ENCODE measurements at places on chromosomes 2 and 18. TPM values are rescaled to one million over a fixed set of nuclear protein-coding genes. Genes with fewer than 3 reads are reported as not detected.

DNA sequence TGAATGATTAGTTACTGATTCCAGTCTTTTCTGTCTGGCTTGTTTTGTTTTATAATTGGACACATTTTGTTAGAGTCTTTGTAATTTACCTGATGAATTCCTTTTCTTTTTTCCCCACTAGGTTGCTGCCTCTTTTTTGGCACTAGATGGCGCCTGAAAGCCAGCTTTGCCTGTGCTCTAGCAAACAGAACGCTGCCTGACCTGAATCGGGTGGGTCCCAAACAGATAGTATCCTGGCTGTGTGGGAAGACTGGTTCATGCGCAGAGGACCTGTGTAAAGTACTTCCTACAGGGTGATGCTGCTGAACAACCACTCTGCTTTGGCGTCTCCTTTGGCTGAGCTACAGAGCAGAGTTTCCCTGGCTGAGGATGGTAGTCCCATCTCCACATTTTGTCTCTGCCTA is 288.2 kb downstream of the IKZF2 start:
- DNase-seq: no peak

DNA sequence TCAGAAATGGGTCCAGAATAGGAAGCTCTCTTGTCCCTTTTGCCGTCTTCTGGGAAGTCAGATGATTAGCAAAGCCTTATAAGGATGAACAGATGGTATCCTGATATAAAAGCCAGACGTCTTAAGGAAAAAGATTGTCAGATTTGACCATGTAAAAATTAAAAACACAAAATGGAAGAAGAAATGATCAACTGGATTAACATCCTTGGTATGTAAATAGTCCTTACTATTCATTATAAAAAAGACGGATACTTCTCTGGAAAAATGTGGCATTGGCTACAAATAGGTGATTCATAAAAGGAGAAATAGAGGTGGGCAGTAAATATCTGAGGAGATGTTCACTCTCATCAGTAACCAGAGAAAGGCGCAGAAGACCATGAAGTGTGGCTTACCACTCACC is 33.7 kb upstream of the SCLY start:
- DNase-seq: no peak

DNA sequence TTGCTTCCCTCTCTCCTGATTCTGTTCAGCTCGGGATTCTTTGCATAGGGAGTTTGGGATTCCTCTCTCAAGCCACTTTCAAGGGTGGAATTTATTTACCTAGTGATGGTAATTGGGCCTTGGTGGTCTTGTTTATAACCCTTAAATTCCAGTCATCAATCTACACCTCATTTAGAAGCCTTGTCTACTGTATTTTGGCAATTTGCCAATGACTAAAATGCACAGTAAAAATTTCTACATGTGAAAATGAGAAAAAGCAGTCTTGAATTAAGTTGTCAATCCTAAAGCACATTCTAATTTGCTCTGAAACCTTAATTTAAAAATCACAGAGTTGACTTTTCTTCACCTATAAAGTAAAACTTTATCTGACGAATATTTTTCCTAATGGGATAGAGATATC is 749.2 kb upstream of the CRIM1 start:
- DNase-seq: no peak

GRCh38 chr2:170340693-170341068 is 162.7 kb downstream of the MYO3B start:
- no peak for DNase-seq

GRCh38 chr2:169664978-169665930 is 29.0 kb downstream of the CFAP210 start:
- no peak for DNase-seq

GRCh38 chr18:12770469-12771219 is 67.8 kb downstream of the PSMG2 start:
- no peak for DNase-seq

- no peak for DNase-seq
Measured at GRCh38 chr18:22210311-22210754, 40.9 kb downstream of the GATA6 start.

DNA sequence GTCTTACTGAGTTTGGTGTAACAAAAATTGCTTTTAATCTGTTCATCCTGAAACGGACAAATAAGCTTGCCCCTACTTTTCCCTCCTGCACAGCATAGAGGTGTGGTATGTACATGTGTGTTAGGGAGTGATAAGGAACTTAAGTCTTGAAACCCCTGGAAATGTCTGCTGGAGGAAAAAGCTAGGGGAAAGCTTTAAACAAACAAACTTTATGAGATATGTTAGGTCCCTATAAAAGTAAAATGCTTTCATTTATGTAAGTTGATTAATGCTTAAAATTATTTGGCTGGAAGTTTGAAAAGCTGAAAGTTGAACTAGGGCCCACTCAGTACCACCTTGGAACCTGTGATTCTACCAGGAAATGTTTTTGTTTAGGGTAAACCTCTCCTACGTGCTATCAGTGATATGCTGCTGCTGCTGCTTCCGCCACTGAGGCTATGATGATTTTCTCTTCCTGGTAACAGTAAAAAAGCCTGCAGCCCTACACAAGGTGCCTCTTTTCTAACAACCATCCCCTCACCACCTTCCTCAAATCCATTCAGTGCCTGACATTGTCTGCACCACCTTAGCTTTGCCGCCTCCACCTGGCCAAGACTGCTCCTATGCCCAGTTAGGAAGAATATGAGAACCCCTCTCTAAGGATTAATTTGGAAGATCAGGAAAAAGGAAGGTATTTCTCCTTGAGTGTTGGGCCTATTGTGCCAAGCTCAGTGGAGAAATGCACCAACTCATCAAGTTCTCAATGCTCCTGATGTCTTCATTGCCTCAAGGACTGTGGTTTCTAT is 2.5 kb upstream of the YES1 start:
- DNase-seq: no peak

GRCh38 chr2:205045706-205046105 is 500.4 kb downstream of the PARD3B start:
- no peak for DNase-seq

DNA sequence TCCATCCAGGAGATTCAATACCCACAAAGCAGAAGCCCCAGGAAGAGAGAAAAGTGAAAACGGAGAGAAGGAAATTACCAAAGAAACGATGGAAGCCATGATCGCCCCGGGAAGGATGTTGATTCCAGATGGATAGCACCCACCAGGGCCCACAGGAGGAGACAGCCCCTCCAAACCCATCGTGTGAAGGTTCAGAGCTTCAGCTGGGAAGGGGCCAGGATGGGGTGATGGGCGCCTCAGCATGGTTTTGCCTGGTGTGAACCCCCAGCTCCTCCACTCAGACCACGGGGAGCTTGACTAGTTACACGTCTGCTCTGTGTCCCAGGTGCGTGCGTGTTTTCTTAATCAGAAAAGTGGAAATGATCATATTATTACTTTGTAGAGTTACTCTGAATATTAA is 264.5 kb downstream of the EIPR1 start:
- DNase-seq: no peak

GRCh38 chr2:190858817-190859216 is 21.8 kb upstream of the GLS start:
- DNase-seq: no peak

GRCh38 chr18:9771261-9771976 is 63.3 kb downstream of the RAB31 start:
- DNase-seq: peak; percentile 70

- no peak for DNase-seq
Measured at GRCh38 chr2:7992612-7993602, 688.9 kb upstream of the ID2 start.

DNA sequence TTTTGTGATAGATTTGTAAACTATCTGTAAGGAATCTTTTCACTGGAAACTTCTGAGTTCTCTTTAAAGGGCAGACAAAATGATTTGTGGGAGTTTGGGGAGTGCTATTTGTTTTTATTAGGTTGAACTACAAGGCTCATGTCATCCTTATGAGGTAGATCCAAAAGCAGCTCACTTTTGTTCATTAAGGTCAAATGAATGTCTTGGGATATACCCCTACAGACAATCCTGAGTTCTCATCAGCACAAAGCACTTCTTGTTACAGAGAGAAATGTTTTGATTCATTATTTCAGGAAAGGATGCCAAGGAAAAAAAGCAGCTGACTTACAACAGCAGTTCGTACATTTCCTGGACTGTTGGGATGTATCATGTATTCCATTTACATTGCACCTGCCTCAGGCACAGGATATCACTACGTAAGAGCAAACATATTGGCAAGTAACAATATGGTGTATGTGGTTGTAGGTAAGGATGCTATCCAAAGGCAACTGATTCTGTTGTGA is 68.9 kb downstream of the DCC start:
- no peak for DNase-seq

DNA sequence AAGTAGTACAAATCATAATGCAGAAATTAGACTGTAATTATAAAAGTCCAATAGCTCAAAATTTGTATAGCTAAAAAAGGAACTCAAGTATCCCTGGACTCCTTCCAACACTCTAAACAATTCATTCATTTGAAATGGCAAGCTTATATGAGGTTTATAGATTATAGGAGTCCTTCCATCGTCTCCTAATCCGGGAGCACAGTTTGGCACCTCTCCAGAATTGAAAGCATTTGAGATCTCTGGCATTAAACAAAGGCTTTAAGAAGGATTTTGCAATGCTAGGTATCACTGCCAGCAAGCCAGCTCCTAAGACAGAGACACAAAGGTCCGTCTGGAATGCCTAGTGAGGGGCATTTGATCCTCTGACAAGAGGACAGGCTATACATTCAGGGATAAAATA is 90.9 kb downstream of the ACVR1 start:
- no peak for DNase-seq

DNA sequence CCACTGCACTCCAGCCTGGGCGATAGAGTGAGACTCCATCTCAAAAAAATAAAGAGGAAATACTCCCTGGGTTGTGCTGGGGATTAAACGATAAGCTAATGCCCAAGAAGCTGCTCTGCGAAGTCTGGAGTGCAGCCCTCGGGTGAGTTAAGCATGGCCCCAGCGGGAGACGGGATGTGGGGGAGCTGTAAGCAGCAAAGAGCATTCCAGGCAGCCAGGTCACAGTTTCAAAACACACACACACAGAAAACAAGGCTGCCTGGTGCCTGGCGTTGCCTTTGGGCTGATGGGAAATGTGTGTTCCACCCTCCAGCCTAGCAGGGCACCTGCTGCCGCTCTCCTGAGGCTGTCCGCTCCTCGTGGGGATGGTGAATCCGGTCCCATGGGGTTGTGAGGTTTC is 24.1 kb downstream of the ODC1 start:
- DNase-seq: no peak

GRCh38 chr18:35117951-35118411 is 76.8 kb downstream of the MAPRE2 start:
- DNase-seq: peak; percentile 62

GRCh38 chr18:44198612-44199284 is 481.9 kb upstream of the SETBP1 start:
- DNase-seq: no peak

DNA sequence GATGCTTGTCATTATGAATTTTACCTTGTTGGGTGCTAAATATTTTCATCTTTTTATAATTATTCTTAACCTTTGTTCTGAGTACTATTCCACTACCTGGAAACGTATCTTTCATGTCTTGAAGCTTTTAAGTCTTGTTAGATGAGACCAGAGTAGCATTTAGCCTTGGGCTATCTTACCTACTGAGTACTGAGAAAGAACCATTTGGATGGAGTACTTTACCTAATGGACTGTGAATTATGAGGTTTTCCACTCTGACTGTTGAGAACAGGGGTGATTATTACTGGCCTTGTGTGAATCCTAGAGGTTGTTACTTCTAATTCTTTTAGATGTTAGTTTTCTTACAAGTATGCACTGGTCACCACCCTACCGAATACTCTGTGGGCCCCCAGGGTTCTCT is 63.5 kb downstream of the CCDC102B start:
- no peak for DNase-seq

- DNase-seq: no peak
Measured at GRCh38 chr2:57515366-57515765, 531.2 kb upstream of the VRK2 start.

DNA sequence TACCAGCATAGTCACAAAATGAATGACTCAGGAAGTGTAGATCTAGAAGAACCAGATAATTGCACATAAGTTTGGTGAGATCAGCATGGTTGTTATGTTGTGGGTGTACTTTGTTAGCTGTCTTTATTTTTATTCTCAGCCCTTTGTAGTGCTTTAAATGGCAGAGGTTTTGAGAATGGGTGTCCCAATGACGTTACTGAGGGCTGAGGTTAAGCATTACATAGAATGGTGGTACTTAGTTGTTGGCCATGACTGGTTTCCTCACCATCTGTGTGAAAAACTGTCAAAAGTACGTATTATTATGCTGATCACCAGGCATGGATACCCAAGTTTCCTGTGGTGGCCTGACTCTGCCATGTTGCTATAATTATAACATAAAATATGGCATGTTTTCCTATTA is 165.8 kb downstream of the UBE2E3 start:
- DNase-seq: no peak

DNA sequence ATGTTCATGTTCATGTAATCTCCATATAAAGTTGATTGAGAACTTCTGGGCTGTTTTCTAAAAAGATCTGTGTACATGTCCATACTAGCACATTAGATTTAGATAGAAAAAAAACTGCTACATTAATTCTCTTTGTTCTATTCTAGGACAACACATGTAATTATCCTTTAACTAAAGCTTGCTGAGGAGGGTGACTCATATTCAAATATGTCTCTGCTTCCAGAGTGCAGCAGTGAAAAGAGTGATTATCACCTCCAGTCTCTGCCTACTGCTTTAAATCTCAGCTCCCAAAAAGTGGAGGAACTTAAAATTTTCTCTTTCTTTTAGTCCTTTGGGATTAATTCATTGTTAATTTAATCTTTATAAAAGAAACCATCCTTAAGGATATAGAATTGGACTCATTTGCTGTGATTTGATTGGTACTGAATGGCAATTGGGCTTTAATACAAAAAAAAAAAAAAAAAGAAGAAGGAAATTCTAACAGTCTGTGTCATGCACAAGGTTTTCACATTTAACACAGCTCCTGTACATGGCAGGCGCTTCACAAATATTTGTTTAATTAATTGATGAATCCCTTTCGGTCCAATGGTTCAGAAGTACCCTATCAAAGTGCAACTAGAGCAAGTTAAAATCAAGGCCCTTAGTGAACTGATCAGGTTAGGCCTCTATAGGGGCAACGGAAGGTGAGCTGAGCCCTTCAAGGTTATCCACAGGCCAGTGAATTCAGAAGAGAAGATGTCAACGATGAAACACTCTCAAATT is 214.0 kb upstream of the KCNJ3 start:
- no peak for DNase-seq

- no peak for DNase-seq
Measured at GRCh38 chr2:10188211-10188610, 65.7 kb downstream of the RRM2 start.

- DNase-seq: no peak
Measured at GRCh38 chr2:23532391-23533337, 147.7 kb downstream of the KLHL29 start.

DNA sequence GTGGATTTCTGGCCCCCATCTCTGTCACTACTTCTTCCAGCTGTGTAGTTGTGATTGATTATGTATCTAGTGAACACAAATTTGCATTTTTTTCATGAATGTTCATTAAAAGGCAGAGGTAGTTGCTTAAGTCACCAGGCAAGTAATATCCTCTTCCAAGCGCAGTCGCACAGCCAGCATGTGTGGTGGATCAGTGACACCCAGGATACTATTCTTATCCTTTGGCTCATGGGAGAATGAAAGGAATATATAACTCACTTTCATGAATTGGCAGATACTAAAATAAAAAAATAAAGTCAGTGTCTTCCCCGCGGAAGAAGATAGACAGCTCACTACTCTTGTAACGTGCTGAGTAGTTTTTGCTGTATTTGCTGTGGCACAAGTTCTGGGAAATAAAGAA is 387.8 kb downstream of the CDH7 start:
- DNase-seq: no peak

The ELOA2 gene
- not detected for polyA plus RNA-seq

The DNPEP gene
- polyA plus RNA-seq: 40.9 TPM

The ZCCHC2 gene
- polyA plus RNA-seq: 9.4 TPM

The SERPINB11 gene
- not detected for polyA plus RNA-seq

The NCK2 gene
- 90.5 TPM for polyA plus RNA-seq

The CCDC102B gene
- polyA plus RNA-seq: 13.1 TPM

The KCNG2 gene
- polyA plus RNA-seq: 0.86 TPM

Data from hindlimb muscle (tissue), 1 donor.